Germinal center (tissue), 1 donor: ENCODE measurements at places on chromosomes 11 and 22.

GRCh38 chr11:2302306-2302895 is 588 bp downstream of the TSPAN32 start:
- no peak for DNase-seq

DNA sequence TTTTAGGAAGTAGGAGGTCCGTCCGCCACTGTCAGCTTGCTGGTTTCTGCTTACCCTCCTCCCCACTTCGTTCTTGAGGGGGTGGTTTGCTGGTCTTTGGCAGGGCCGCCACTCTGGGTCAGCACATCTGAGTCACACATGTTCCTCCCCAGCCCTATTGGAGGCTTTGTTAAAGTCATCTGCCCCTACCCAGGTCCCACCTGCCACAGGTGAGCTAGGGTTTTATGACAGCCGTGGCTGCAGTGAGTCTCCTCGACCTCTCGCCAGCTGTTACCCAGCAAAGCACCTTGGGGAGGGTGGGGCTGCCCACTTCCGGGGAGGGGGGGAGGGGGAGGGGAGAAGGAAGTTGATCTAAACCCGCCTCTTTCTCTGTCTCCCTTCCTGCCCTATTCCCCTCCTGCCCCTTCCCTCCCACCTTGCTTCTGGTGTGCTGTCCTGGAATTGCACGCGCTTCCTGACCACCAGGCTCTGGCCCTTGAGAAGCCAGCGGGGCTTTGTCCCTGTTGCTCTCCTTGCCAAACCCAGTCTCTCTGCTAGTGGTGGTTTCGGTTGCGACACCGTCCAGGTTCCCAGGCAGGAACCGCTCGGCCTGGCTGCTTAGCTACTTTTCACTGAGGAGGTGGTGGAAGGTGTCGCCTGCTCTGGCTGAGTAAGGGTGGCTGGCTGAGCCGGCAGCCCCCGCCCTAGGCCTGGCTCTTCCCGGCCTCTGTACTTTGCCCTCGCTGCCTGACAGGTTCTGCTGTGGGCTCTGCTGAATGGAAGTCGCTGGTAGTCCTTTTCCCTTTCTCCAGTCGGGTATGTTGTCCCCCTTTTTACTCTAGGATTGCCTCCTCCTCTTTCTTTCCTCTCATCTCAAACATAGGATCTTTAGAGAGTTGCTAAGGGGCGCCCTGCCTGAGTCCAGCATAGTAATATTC is 28.5 kb downstream of the RCOR2 start:
- peak; percentile 82 for DNase-seq

DNA sequence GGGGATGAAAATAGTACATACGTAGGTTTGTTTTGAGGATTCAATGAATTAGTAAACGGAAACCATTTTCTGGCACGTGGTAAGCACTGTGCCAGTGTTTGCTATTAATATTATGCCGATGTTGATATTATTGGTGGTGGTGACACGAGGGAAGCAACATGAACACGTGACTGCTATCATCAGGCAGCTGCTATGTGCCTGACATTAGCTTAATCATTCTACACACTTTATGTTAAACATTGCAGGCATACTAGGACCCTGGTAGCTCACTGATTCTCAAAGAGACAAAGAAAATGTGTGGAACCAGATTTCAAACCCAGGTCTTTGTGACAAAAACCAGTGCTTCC is 656 bp downstream of the SRRD start:
- no peak for DNase-seq

DNA sequence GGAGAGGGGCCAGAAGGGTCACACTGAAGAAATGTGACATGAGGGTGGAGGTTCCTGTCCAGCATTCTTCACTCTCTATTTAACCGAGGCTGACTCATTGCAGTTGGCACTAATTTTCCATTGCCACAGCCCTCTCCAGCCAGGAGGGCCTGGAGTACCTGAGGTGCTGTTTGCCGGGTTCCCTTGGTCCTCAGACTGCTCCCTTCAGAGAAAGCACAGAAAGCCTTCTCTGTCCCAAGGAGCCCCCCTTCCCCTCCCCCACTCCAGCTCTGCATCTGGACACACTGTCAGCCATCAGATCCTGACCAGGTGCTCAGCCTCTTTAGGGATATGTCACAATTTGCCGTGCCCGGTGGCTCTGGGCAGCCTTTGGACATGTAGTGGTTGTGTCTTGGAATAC is 3.2 kb upstream of the C11orf91 start:
- no peak for DNase-seq

DNA sequence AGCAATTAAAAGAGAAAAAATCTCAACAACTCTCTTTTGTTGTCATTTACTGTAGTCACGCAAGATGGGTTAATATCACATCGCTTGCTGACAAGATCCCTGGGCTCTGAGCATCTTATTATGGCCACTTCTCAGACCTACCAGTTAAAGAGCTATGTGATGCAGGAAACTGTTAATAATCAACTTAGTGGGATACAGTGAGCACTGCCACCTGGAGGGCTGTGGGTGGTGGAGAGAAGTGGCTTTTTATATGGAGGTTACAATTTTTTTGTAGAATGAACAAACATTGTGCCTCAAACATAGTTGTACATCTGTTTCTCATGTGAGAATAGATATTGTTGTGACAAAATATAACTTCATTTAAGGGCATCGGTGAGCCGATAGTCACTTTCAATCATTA is 181.0 kb downstream of the TENM4 start:
- no peak for DNase-seq

- no peak for DNase-seq
Observed at GRCh38 chr22:45971408-45972028, 5.4 kb downstream of the WNT7B start.

- DNase-seq: no peak
Observed at GRCh38 chr11:42161886-42162285, 702.4 kb upstream of the LRRC4C start.

GRCh38 chr11:30585125-30585891 is 845 bp downstream of the MPPED2 start:
- DNase-seq: peak; percentile 32

- no peak for DNase-seq
Observed at GRCh38 chr11:132471466-132471865, 1060.8 kb downstream of the OPCML start.

DNA sequence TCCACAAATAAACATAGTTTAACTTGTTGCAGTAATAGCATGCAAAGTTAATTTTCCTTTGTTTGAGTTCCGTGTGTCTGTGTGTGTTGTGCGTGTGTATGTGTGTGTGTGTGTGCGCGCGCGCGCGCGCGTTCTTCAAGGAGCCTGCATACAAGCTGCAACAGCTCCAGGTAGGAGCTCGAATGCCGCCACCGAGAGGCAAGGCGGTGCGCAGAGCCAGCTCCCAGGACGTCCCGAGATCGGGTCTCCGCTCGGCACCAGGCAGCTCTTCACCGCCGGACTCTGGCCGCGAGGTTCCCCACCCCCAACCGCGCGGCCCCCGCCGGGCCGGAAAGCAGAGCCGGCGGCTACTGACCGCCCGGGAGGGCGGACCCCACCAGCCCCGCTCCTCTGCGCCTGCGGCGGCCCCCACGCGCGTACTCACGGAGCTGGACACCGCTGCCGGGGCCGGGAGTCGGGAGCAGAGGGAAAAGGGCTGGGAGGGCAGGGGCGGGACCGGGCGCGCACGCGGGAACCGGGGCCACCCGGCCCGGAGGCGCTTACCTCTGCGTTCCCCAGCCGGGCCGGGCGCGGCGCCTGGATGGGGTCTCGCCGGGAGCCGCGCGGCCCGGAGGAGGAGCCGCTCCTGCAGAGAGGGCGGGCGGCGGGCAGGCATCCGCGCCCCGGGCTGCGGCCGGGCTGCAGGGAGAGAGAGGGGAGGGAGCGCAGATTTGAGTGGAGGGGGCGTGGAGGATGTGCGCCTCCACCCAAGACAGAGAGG is 40.4 kb upstream of the AKIP1 start:
- DNase-seq: peak; percentile 25

DNA sequence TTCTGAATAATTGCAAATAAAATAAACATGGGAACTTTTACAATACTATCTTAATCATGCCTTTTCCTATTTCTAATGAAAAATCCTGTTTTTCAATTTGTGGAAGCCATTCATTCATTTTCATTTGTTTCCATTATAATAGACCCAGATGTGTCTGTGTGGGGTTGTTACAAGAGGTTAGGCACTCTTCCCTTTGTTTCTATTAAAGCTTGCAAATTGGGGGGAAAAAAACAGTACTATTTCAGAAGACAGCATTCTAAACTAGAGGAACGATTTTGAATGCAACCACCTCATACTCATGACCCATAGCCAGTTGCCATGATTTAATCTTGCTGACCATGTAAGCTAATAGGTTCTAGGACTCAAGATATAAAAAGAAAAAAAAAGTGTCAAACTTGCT is 175.5 kb downstream of the SOX6 start:
- no peak for DNase-seq

DNA sequence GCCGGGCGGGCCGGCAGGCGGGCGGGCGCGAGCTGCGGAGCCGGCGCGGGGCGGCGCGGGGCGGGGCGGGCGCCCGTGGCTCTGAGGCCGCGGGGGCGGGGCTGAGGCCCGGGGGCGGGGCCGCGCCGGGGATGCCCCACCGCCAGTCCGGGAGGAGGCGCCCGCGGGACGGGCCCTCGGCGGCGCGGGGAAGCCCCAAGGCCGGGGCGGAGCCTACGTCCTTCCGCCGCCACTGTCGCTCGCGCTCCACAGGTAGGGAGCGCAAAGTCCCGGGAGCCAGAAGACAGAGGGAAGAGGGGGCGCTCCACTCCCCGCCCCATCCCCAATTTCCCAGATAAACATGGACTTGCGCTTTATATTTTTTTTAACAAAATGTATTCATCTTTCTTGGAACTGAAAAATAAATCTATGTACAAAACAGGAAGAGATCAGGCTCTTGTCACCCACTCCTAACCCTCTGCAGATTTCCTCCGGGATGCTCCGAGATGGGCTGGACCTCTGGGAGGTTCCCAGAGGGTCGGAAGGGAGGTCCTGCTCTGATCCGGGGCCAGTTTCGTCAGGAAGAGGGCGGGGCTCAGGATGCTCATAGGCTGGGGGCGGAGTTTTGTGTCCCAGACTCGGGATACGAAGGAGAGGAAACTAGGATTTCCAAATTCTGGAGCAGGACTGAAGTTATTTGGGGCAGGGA is at the start of gene MAP4K2:
MAP4K2 (minus strand) TSS at position 57 of the 688 bp plus-strand sequence. CDS start 65 bp downstream, outside the sequence.
- DNase-seq: peak; percentile 95

- DNase-seq: no peak
Observed at GRCh38 chr11:35932681-35933319, 11.1 kb upstream of the LDLRAD3 start.

- DNase-seq: no peak
Observed at GRCh38 chr11:126113515-126113957, 50.9 kb upstream of the CDON start.

- DNase-seq: no peak
Observed at GRCh38 chr11:75664389-75664788, 4.4 kb downstream of the MAP6 start.

- no peak for DNase-seq
Observed at GRCh38 chr11:65266210-65266609, 4.4 kb downstream of the POLA2 start.

GRCh38 chr22:31106731-31107177 is 614 bp downstream of the SELENOM start:
- no peak for DNase-seq

DNA sequence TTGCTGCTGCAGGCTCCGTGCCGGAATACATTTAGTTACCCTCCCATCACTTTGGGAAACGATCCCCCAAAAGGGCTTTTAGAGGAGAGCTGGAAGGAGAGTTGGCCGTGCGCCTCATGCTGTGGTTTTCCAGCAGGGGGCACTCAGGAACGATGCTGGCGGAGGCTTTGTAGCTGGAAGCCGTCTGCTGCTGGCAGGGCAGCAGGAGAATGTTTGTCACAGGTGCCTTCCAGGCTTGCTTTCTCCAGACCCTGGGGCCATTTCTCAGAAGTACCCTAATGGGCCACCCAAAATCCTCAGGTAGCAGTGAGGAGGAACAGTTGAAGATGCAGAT is 30.0 kb upstream of the CABP7 start:
- DNase-seq: peak; percentile 30

DNA sequence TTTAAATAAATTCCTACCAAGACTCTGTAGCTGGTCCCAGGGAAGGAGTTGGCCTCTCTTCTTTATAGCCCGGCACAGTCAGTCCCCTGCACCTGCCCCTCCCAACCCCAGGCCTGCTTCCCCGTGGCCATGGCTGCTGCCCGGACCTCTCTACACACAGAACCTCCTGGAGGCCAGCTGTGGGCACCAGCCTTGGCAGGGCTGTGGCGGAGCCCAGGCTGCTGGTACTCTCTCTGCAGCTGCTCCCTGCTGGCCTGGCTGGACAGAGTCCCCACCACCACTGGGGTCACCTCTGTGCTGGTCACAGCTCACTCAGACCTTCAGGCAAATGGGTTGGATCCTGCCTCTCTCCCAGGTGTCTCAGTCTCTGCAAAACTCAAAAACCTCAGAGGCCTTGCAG is 69.3 kb downstream of the LRP5 start:
- DNase-seq: no peak

GRCh38 chr11:76161261-76161961 is 44.9 kb downstream of the WNT11 start:
- no peak for DNase-seq

- no peak for DNase-seq
Observed at GRCh38 chr11:35661534-35661933, 1.0 kb upstream of the TRIM44 start.

DNA sequence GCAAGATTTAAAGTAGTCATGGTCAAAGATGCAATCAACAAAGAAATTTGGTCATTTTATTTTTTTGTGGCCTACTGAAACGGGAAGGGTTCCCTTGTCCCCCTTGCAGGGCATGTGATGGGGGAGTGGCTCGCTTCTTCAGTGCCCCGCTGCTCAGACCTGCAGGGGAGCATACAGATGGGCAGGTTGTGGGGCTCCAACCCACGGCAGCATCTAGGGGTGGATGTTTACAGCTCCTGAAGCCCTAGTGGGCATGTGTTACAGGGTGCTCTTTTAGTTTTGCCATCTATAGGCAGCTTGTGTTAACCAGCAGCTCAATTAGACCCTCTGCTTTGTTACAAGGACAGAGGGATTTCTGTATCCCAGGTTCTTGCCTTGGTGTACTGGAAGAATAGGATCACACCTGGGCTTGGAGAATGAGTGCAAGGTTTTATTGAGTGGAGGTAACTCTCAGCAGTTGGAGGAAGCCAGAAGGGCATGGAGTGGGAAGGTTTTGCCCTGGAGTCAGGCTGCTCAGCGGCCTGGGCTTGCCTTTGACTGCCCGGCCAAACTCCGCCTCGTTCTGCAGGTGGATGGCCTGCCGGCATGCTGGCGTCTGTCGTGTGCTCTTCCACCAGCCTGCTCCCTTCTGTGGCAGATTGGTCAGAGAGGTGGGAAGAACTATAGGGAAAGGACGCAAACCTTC is 9.4 kb downstream of the GSTP1 start:
- no peak for DNase-seq

GRCh38 chr11:93034031-93034722 is 64.7 kb downstream of the MTNR1B start:
- no peak for DNase-seq
